ENCODE measurements at places on chromosomes 1 and 21.

DNA sequence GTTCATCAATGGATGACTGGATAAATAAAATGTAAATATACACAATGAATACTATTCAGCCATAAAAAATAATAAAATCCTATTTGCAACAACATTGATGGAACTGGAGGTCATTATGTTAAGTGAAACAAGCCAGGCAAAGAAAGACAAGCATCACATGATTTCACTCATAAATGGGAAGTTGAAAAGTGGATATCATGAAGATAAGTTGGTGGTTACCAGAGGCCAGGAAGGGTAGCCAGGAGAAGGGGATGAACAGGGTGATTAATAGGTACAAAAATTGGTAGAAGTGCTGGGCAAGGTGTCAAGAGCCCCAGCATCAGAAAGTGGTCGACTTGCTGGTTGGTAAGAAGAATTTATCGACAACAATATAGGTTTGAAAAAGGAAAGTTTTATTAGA is 1.3 kb upstream of the PARK7 start:
- DNase-seq, result no peak

DNA sequence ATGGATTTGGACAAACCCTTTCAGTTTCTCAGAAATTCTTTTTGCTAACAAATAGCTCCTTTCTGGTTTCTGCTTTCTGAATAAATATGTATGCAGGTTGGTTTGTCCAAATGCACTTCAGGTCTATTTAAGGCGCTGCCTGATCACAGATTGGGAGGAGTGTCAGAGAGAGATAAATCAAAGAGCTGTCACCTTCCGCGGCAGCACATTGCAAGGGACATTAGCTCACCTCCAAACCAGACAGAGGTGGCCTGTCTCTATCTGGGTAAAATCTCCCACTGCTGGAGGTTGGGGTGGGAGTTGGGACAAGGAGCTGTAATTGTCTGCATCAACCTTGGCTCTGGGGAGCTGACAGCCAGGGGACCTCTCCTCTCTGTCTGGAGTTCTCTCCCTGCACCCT is 25.2 kb downstream of the PRAMEF20 start:
- DNase-seq, result no peak

DNA sequence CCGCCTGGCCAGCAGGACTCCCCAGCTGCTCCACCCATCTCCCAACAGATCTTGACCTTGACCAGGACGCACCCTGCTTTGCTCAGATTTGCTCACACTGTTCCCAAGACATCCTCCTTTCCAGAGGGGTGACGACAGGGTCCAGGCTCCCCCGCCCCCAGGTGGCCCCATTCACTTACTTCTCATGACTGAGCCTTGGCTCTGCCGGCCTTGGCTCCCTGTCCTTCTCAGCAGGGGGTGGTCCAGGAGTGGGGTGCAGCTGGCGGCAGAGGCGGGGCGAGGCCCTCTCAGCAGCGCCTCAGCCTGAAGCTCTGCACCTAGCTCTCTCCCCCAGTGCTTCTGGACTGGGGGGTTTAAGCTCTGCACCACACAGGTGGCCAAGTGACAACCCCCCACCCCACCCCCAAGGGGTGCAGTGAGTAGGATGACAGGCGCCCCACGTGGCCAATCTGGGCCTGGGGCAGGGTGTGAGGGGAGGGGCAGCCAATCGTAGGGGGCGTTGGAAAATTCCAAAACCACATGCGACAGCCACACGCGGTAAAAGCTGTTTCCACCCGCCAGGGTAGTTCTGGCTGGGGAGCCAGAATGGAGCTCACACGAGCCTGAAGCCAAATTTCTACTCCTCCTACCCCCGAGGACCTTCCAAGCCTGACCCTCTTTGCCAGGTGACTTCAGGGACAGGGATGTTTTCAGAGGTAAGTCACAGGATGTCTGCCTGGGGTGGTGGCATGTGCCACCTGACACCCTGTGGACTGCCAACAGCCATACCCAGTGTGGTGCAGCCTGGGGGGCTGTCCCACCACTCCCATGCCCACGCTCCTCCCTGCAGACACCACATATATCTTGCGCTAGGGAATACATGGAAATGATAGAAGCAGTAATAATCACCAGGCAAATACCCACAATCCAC is 5.6 kb downstream of the RORC start:
- no peak for DNase-seq

DNA sequence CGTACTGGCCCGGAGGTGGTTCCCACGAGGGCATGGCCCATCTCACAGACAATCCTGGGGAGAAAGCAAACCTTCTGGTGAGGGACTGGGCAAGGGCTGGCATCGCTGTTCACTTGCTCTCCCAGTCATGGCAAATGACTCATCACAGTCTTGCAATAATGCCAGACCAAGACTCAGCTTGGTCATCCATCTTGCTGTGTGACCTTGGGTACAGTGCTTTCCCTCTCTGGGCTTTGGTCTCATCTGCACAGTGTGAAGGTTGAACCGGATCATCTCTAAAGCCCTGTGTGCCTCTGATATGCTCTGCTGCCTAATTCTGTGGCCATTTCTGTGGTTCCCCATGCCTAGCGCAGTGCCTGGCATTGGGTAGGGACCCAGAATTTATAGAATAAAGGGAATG is 143.6 kb upstream of the CD34 start:
- no peak for DNase-seq

GRCh38 chr1:55726994-55727393 is 511.8 kb upstream of the USP24 start:
- no peak for DNase-seq

- DNase-seq, result no peak
Observed at GRCh38 chr1:15027515-15027986, 126.0 kb upstream of the TMEM51 start.

- DNase-seq, result no peak
Observed at GRCh38 chr1:81392526-81393226, 408.1 kb upstream of the ADGRL2 start.

- DNase-seq, result no peak
Observed at GRCh38 chr1:89870998-89871397, 50.2 kb downstream of the LRRC8D start.

DNA sequence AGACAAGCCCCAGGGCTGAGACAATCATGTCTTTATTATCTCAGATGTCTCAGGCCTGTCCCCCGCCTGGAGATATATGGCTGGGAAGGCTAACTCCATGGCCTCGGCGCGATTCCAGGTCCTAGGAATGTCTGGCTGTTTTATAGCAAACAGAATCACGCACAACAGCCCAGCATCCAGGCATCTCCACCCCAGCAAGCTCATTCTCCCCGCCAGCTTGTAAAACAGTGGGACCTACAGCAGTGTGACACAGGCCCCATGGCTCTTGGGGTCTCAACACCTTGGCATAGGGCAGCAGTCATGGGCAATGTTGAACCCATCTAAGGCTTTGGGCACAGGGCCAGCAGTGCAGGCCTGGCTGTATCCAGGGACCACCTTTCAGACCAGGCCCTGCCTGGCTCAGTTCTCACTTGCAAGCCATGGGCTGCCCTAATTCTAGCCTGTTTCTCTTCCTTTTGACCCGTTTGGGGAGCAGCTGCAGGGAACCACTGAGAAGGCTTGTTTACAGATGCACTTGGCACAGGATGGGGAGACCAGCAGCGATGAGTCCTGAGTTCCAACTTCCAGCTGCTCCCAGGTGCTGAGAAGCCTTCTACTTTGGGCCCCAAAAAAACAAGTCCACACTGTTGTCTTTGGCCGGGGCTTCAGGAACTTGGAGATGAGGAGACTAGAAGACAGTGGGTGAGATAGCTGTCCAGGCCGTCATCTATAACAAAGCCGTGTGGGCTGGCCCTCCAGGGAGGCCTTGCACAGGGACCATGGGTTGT is 34.4 kb downstream of the WNT4 start:
- DNase-seq, result no peak
